ENCODE measurements at places on chromosomes 2 and 18.

DNA sequence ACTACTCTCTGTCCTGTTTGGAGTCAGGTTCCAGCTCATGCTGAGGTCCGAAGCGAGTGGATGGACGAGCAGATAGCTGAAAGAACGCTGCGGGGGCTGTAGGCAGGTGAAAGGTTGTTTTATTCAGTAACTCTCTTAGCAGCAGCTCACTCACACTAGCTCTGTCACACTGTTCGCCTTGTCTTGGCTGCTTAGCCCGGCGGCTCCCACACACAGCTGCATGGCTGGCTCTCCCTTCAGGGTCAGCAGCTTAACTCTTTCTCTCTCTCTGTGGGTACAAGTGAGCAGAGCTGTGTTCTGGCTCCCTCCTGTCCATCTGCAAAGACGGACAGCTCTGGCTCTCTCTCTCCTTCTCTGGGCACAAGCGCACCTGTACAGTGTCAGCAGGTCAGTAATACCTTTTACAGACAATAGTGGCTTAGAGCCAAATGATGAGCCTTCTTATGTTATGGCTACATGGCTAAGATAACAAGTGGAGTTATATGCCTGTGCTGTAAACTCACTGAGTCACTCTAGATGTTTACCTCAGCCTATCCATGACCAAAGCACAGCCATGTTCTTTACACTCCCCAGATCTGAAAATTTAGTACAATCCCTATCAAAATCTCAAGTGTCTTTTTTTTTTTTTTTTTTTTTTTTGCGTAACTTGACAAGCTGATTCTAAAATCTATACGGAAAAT, 149.3 kb downstream of the GALNT1 start:
- no peak for DNase-seq

GRCh38 chr2:75428060-75428459, 132.7 kb downstream of the EVA1A start:
- no peak for DNase-seq

DNA sequence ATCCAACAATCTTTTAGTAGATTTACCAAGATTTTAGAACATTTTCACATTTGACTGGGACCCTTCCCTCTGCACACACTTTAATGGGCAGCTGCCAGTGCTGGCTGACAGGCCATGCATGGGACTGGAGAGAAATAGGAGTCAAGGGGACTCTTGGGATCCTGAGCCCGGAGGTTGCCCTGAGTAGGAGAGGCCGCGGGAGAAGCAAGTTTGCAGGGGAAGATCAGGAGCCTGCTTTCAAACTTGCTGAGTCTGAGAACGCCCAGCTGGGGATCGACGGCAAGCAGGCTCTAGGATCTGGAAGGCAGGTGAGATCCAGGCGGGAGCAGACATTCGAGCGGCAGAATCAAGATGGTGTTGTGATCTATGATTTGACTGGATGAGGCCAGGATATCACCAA, 186.1 kb downstream of the HDAC4 start:
- no peak for DNase-seq

GRCh38 chr2:134152045-134153010, 101.5 kb upstream of the MGAT5 start:
- DNase-seq, result no peak

GRCh38 chr2:175442441-175442840, 260.9 kb upstream of the ATP5MC3 start:
- no peak for DNase-seq

DNA sequence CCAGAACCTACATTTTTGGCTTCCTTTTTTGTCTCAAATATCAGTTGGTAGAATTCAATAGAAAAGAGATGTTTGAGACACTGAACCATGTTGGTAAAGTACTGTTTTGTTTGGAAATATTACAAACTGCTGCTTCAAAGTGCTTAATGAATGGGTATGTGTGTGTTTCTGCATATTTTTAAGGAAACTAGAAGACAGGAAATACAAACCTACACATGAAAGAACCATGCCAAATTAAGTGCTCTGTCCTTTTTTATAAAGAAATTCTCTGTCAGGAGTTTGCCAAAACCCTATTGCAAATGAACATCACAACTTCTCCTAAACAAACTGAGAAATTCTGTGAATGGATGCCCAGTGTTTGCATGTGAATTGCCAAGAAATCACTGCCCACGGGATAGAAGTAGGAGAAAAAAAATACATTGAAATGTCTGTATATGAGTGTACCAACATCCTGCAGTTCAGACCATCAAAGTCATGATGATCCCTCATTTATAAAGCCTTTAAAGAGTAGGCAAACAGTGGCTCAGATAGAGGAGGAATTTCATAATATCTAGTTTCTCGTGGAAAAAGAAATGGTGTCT, 69.6 kb upstream of the RND3 start:
- DNase-seq, result no peak

GRCh38 chr2:16049406-16049805, 109.1 kb downstream of the MYCN start:
- no peak for DNase-seq

GRCh38 chr18:46621871-46622270, 35.1 kb downstream of the LOXHD1 start:
- no peak for DNase-seq

GRCh38 chr2:69801745-69802290, 27.6 kb upstream of the GMCL1 start:
- no peak for DNase-seq

DNA sequence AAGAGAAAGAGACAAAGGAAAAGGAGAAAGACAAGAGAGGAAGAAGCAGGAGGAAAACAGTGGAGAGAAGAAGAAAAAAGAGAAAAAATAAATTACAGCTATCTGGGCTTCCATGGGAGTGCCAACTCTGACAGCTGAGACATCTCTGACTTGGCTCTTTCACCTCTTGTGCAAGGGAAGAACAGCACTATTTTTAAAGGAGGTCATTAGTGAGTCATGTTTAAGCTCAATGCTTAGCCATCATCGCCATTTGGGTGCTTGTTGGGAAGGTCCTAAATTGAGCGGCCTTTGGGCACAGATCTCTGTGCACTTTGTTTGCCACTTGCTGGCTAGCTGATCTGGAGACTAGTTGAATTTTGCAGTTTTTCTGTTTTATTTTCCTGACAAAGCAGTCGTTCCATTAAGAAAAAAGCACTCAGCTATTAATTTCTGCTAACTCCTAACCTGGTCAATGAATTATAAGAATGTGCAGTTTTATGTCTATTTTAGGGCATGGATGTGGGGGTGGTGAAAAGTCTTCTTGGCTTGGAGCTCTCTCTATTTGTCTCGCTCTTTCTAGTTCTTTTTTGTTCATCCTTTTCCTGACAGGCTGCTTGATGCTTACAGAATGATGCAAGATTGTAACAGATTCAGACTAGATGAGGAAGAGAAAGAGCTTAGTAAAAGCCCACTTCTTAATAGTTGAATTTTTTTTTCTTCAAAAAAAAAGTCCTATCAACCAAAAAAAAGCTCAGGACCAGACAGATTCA, 231.5 kb downstream of the SLC8A1 start:
- no peak for DNase-seq

GRCh38 chr2:60962528-60962927, 55.0 kb upstream of the PEX13 start:
- DNase-seq, result no peak

DNA sequence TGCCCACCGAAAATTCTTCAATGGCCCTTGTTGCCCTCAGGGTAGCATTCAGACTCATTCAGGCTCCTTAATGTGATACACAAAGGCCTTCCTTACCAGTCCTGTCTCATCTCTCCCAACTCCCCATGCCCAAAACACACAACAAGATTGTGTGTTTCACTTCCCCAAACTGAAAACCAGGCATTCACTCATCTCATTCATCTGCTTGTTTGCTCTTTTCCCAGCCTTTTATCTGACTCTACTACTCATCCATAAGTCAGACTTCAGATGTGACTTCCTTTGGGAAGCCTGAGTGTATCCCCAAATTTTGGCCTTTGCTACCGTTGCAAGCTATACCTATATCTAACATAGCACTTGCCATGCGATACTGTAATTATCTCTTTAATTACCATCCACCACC, 9.7 kb upstream of the SLC39A10 start:
- DNase-seq, result no peak

DNA sequence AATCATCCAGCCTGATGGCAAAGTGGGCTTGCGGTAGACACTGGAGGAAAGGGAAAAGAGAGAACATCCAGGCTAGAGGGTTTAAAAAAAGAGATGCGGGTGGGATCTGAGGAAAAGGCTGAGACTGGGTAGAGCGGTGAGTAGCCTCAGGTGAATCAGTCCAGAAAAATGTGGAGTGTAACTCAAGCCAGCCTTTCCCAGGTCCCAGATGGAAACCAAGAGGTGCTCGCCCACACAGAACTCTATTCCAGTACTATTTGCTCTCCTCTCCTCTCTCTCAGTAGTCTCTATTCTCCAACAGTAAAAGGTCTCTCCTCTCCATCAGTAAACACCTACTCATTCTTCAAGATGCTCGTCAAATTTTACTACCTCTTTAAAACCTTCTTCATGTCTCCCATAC, 38.3 kb upstream of the NRP2 start:
- DNase-seq, result no peak

DNA sequence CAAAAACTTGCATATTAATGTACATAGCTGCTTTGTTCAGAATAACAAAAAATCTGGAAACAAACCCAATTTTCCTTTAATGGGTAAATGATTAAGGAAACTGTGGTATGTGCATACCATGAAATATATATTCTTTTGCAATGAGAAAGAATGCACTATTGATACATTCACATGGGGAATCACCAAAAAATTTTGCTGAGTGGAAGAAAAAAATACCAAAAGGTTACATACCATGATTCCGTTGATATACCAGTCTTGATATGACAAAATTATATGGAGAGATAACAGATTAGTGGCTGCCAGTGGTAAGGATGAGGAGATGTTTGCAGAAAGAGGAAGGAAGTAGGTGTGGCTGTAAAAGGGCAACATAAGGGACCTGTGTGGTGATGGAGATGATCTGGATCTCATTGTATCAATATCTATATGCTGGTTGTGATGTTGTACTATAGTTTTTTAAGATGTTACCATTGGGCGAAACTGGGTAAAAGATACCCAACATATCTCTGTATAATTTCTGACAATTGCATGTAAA, 54.6 kb upstream of the BCL2L11 start:
- DNase-seq, result no peak

GRCh38 chr2:199922856-199923255, 11.8 kb downstream of the C2orf69 start:
- no peak for DNase-seq

- no peak for DNase-seq
Observed at GRCh38 chr2:179900655-179901054, 39.2 kb upstream of the ZNF385B start.

Measured in cerebellar nuclear complex (tissue), 1 donor.